ENCODE measurements at places on chromosomes 5 and 9.

GRCh38 chr5:170633235-170634081, 129.6 kb downstream of the KCNIP1 start:
- DNase-seq: no peak

DNA sequence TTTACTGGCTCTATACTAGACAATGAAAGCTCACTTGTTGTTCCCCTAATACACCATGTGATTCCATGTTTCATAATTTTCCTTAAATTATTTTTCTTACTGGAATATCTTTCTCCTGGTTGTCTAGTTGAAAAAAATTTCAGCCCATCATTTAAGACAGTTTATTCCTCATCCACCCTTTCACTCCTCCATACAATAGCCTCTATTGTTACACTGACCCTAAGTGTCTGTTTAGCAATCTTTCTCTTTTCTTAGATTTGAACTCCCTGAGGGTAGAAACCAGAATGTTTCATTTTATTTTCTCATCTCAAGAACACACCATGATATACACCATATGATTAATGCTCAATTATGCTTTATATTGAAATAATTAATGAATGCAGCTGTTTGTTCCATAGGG, 413.4 kb upstream of the ITGA1 start:
- DNase-seq: no peak

DNA sequence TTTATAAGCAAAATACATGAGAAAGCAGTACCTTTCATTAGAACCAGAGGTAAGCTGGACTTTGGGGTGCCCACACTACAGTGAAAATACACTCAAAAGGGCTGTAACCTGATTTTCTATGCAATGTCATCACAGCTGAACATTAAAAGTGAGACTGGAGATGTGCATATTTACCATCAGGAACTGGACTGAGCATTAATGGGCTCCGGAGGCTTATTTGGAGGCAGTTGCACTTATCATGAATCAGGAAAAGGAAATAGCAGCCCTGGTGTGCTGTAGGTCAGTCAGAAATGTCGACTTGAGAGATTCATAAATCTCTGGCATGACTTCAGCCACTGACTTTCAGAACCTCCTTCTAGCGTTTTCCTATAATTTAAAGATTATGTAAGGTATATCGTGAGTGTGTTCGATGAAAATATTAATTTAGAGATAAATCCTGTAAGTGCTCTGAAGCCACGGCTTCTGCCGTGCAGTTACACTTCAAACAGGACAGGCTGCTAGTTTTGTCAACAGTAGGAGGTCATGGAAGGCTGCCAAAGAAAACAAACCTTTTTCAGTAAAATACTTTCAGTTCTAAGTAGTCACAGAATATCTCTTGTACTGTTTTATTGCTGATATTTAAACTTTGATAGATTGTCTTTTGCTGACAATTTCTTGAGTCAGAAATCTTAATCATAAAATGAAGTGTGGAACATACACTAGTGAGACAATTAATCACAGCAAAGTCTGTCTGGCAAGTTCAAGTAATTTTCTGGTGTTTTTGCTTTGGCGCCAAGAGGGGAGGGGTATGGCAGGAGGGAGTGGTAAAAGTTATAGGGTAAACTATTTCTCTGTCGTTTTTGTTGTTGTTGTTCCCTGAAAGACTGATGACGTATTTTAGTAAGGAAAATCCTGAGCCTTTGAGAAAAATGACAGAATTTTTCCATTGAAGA, 939.7 kb downstream of the NR2F1-AS1 start:
- DNase-seq: no peak

- no peak for DNase-seq
Observed at GRCh38 chr5:110342683-110343082, 383.8 kb downstream of the TMEM232 start.

- DNase-seq: no peak
Observed at GRCh38 chr9:114811301-114811700, 5.5 kb upstream of the TNFSF15 start.

DNA sequence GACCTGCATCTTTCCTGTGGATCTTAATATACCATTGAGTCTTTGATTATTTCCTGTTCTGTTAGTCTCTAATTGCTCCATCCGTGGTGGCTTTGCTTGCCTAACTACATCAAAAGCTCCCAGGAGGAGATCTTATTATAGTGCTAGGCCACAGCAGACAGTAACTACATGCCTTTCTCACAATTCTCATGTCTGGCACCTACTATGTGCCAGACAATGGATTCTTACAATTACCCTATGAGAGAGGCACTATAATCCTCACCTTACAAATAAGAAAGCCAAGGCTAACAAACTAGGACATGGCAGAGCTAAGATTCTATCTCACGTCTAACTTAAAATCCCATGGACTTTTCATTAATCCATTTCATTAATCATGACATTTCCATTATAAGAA, 70.3 kb upstream of the TARS1 start:
- DNase-seq: no peak

- no peak for DNase-seq
Observed at GRCh38 chr5:9851458-9851857, 221.3 kb upstream of the TAS2R1 start.
